ENCODE measurements at places on chromosomes 2 and 18.

DNA sequence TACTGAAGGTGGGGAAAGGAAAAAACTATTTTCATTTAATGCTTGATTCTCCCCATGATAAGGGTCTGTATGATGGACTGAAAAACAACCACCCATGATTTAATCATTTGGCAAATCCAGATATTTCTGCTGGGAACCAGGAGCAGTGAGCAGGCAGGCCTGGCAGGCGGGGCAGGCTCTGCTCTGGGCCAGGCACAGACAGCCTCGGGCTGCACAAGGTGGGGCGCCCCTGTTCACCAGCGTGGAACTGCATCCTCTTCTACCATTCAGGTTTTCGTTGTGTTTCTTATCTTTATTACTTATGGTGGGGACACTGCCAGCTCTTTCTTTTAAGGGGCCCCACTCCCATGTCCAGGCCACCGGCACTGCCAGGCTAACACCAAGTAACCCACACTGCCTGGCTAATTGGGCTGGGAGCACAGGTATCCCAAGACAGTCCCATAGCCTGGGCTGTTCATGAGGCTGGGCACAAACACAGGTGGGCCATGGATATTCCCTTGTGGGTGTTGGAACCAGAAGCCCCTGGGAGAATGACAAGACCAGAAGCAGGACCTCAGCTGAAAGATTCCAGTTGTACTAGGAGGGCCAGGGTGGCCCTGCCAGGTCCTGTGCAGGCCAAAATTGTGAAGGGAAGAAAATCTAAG, 57.1 kb upstream of the RALBP1 start:
- no peak for DNase-seq

DNA sequence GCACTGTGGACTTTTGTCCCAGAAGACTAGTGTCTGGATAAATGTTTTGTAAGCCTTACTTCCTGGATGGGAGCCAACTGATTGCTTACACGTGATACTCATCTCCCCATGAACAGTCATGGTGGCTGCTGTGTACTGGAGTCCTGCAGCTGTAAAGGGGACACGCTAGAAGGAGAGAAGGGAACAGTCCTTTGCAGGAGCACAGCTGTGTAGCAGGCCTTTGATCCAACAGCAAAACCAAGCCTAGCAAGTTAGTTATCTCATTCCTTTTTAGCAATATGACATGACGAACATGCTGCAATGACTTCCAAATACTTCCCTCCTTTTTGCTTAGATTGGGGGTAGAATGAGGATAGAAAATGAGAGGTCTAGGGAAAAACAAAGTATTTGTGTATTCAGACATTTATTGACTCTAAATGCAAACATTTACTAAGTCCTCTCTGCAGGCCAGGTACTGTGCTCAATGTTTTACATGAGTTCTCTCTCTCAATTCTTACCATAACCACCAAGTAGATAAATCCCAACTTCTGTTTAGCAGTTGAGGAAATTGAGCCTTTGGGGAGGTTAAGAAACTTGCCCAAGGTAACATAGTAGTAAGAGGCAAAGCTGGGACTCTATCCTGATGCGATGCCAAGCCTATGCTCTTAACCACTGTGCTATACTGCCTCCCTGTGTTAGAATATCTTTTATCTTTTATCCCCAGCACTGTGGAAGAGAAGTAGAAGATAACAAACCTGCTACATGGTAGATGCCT, 55.4 kb upstream of the CD28 start:
- peak; percentile 53 for DNase-seq

DNA sequence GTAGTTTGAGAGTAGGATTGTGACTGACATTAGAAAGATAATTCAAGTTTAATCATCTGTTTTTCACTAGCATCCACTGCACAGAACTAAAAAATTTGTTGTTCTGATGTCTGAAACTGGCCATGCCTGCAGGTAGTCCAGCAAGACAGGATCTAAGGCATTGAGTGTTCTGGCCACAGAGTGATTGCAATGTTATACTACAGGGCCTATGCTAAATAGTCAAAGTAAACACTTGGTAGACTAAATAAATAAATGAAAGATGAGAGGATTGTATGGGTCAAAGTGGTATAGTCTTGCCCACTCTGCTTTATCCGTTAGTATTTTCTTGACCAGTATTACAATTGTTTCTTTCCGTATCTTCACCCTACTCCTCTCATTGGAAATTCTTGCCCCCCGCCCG, 27.6 kb upstream of the FANCL start:
- DNase-seq = no peak

- no peak for DNase-seq
These were observed 723.7 kb downstream of the DCDC2C start for GRCh38 chr2:4427083-4427482.

DNA sequence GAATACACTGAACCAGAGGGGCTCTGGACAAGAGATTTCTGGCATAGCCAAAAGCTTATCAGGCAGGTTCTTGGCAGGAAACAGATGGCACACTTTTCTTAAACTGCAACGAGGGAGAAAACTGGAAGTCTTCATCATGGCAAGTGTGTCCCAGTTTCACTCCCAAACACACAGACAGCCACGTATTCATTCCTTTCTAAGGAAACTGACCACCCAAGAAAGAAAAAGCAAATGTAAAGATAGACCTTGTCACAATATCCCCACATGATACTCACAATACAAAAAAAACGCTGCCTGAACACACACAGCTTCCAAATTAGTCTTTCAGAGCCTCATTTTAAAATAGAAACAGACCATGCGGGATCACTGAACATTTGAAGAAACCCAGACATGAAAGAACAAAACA, 40.6 kb upstream of the RTTN start:
- DNase-seq = peak; percentile 11

DNA sequence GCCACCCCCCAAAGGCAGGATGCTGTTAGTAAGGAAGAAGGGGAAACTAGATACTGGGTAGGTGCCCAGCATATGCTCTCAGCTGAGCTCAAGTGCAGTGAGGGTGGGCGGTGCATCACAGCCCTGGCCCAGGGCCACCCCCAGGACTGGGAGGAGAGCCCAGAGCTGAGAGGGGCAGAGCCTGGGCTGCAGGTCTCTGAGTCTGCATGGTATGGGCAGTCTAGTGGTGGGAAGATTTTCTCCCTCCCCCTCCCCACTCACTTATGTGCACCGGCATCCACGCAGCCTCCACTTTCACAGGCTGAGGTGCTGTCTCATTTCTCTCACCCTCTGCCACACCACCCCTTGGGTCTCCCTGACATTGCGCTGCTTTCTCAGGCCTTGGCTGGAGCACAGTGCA, 48.5 kb upstream of the CAB39 start:
- no peak for DNase-seq

DNA sequence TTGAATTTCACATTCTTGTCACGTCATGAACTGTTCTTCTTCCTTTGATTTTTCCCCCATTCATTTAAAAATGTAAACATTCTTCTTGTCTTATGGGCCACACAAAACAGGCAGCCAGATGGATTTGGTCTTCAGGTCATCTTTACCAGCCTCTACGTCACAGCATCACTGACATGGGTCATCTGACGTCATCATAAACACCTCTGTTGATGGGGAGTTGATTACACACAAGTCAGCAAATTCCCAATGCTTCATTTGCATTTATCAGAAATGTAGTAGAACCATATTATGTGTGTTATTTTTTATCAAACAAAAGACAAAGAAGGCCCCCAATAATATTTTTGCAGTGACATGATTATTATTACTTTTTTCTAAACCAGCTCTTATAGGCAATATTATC, 777.9 kb downstream of the DCC start:
- no peak for DNase-seq

GRCh38 chr2:109214651-109215371, 85.8 kb downstream of the SH3RF3 start:
- no peak for DNase-seq

GRCh38 chr2:218471982-218472381, 53.1 kb downstream of the VIL1 start:
- no peak for DNase-seq

DNA sequence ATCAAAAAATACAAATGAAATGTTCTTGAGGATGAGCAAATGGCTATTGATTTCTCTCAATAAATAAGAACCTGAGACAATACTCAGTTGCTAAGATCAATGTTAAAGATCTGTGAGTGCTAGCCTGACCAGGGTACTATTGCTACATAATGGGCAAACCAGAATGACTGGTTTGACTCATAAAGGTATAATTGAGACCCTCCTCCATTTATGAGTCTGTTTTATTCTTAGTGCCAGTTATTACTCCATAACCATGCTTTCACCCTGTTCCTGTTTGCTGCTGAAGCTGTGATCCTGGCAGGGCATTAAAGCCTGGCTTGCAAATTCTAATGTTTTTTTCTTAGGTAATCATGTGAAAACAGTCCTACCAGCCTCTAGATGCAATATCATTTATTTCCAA, 56.6 kb upstream of the PPM1B start:
- no peak for DNase-seq

DNA sequence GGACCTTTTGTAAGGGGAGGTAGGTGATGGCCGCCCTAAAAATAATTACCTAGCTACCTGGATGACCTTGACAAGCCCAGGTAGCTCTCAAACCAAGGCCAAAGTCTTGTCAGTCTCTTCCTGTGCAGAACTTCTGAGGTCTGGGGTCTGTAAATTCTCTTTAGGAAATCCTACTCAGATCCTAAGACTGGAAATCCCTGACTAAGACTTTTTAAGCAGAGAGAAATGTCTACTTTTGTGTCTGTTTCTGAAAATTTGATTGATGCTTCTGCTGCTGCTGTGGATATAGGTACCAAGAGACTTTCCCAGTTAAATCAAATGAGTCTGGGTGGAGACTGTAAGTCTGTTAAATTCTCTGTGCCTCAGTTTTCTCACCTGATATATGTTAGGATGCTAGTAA, 36.9 kb upstream of the SIX3 start:
- DNase-seq = no peak

- no peak for DNase-seq
These were observed 121.6 kb downstream of the THADA start for GRCh38 chr2:43474273-43474672.

DNA sequence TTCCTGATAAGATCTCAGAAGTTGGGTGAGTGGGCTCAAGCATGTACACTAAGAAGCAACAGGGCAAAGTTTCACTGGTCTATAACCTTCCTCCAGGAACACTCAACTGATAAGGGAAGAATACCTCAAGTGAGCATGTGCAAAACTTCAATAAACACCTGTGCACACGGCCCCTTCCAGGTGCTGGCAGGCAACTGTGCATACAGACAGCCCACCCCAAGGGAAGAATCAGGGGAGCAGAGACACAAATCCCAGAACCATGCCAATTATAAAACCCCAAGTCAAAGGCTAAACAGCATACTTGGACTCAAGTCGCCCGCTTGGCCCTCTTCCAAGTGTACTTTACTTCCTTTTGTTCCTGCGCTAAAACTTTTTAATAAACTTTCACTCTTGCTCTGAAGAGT, 85.9 kb upstream of the RTN4 start:
- no peak for DNase-seq

- DNase-seq = no peak
These were observed 23.2 kb upstream of the TACR1 start for GRCh38 chr2:75222527-75222926.

GRCh38 chr2:101302016-101302415, 6.5 kb downstream of the RNF149 start:
- no peak for DNase-seq

- DNase-seq = peak; percentile 23
These were observed 195.1 kb downstream of the C1D start for GRCh38 chr2:67867735-67868134.

- DNase-seq = no peak
These were observed 126.3 kb downstream of the TPGS2 start for GRCh38 chr18:36702401-36703013.

GRCh38 chr2:10053351-10053750, 10.0 kb downstream of the KLF11 start:
- no peak for DNase-seq

DNA sequence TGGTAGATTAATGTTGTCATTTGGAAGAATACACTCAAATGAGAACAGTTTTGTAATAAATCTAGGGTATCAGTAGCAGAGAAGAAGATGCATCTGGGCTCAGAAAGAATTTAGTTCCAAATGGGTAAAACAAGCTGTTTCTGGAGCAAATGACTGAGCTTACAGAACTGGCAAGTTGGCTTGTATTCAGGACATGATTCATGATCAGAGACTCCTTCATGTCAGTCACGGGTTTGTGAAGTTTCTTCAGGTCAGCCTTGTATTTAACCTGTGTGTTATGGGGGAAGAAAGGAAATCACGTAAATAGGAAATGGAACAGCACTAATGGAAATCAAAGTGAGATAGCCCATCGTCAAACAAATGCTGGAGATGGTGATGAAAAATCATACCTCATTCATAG, 109.1 kb downstream of the RIF1 start:
- DNase-seq = peak; percentile 32

DNA sequence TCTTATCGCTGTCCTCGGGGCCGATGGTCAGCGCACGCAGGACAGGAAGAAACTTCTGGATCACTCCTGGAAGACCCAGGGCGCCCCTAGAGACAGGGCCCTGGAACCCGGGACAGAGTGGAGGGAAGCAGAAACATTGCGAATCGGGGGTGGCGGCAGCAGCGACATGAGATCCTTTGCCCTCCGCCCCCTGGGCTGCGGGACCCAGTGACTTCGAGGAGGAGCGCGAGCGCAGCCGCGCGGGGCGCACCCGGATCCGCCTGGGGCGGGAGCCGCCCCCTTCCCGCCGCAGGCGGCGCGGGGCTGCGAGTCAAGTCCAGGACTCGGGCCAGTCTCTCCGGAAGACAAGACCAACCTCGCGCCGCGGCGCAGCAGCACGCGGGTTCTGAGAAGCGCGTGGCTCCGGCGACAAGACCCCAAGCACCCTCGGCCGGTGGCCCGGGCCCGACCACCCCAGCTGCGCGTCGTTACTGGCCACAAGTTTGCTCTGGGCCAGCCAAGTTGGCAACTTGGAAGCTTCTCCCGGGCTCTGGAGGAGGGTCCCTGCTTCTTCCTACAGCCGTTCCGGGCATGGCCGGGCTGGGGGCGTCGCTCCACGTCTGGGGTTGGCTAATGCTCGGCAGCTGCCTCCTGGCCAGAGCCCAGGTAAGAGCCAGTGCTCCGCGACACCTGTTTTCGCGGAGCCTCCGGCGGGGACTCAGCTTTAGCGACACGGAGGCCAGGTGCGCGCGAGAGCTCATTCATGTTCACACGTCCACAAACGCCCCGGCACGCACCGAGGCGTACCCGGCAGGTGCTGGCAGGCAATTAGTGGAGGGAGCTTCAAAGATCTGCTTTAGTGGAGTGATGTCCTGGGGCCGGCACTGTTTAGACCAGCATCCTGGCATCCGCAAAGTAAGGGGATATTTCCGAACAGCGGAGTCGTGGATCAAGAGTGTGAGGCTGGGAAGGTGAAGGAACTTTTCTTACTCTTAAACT, at the start of gene PTH2R:
PTH2R (plus strand) TSS at position 319 of the 978 bp plus-strand sequence; CDS start at position 571, 252 bp downstream.
- no peak for DNase-seq

DNA sequence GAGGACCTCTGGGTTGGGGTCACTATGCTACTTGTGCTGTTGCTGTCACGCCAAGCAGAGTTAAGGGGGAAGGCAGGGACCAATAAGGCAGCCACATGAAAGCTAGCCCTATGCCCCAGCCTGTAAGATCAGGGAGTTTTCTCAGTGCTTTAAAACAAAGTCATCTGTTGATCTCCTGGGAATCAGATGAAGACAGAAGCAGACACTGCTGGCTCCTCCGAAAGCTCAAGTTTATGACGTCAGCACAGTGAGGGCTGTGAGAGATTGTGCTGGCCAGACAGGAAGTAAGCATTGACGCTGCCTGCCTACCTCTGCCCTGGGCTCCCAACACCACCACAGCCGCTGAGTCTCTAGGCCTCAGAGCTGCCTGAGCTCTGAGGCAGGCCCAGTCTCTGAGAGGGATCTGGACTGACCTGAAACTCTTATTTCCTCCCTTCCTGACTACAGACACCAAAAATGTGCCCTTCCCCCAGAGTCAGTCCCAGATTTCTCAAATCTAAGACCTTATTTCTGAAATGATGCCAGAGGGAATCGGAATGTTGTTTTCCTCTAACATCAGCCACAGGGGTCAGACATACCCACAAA, 118.1 kb upstream of the EPAS1 start:
- DNase-seq = peak; percentile 88

- no peak for DNase-seq
These were observed 296.0 kb downstream of the PLCL1 start for GRCh38 chr2:198100346-198100745.

Measured in endothelial cell of umbilical vein (primary cell).